ENCODE measurements at places on chromosomes 13 and 19. TPM values are rescaled to one million over a fixed set of nuclear protein-coding genes. Genes with fewer than 3 reads are reported as not detected.

DNA sequence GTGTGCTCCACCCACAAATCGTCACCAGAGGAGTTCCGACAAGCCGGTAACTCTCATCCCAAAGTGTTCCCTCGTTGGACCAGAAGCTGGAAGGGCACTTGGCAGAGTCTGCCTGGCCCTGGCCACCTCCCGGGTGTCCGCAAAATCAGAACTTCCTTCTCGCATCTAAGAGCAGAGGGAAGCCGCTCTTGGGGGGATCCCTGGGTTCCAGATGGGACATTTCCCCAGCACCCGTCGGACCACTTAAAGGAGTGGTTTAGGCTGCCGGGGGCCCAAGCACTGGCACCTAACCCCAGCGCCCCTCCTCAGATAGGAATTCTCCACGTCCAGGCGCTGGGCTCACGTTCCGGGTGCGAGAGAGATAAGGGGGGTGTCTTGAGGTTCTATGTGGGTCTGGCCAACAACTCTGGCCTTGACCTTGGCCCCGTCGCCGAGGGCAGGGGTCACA, 857 bp upstream of the MAP2K7 start:
- DNase-seq, result no peak

DNA sequence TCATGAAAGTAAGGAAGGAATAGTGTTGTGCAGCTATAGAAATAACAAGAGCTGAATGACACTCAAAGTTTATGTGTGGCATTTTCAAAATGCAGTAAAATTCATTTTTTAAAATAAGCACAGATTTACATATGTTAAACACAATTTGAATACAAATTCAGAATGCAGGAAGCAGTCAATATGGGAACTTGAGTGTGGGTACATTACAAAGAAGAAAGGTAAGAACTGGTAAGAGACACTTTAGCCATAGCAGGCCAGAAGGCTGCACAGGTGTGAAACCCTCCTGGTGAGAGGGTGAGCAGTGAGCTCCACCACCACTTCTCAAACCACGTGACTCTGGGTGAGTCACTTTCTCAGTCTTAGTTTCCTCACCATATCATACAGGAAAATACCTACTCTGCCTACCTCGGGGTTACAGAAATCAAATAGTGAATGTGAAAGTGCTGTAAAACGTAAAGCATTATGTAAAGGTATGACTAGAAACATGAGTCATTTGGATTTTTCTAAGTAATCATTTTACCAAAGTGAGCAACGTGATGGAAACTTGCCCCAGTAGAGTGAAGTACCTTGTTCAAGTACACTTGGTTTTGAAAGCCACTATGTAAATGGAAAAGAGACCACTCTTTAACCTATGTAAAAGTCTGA, 40.5 kb downstream of the USP12 start:
- DNase-seq, result peak; percentile 83

DNA sequence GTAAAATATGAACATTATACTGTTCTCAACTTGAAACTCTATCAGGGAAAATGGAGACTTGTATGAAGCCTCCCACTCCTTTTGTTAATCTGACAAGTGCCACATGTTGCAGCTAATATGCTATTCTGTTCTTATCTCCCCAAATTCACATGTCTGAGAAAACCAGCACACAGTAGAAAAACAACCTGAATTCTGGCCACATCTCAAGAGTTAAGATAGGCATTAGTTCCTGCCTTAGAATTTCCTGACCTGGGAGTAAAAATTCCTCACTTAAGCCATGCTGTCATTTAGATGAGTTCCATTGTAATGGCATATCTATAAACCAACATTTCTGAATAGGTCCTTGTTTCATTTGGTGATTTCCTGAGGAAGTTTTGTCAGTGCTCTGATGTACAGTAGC, 1098.5 kb downstream of the EFNB2 start:
- no peak for DNase-seq

GRCh38 chr19:8938576-8938975, 71.6 kb downstream of the MUC16 start:
- DNase-seq, result no peak

DNA sequence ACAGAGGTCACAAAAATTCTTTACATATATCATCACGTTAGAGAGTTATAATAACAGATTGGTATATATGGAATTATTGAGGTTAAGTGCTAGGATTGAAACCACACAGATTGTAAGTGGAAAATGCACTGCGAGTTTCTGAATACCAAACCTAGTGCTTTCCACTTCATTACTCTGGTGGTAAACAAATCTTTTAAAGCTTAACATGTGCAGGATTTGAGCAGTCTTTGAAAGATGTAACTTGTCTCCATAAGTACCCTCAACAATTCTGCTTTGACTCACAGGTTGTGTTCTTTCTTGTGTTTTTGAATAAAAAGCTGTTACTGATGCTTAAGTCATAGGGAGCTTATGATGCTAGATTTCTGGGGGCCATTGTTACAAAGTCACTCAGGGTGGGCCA, 314.7 kb upstream of the DACH1 start:
- no peak for DNase-seq

DNA sequence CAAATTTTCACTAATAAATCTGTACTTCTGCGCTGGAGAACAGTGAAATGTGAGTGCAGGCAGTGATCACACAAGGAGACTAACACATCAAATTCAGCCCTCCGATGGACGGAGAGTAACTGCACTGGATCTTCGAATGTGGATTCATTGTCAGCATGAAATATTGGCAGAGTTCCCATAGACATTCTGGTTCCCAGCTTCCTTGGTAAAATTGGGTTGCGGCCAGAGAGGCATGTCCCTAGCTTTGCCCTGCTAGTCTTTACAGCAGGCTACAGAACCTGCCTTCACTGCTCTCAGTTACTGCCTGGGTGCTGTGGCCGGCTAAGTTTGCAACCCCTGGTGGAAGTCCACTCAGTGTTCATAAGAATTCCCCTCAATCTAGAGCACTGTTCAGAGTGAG, 32.3 kb upstream of the UQCRFS1 start:
- no peak for DNase-seq

GRCh38 chr13:95723438-95723837, 46.5 kb downstream of the DNAJC3 start:
- no peak for DNase-seq

DNA sequence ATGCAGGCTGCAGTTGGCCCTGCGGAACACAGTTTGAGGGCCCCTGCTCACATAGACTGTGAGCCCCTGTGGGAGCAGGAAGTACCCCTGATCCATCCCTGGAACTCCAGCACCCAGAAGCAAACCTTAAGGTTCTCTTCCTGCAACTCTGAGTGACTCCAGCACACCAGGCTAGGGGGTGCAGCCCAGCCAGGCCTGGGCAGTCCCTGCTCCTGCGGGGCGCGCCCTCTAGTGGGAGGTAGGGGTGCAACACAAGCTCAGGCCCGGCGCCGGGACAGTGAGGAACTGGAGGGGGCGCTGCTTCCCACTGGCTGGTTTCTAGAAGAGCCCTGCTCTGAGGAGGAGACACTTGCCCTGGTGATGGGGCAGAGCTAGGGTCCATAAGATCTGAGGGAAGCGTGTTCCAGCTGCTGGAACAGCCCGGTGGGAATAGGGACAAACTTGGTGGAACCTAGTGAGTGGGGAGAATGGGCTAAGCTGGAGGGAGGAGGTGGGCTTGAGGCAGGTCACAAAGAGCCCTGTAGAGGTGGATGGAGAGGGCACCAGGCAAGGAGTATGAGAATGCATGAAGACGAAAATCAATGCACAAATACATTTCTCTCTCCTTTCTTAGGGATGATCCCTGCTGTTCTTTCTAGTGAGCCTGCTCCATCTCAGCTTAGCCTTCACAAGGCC, 5.0 kb downstream of the ZSCAN5A start:
- peak; percentile 59 for DNase-seq

DNA sequence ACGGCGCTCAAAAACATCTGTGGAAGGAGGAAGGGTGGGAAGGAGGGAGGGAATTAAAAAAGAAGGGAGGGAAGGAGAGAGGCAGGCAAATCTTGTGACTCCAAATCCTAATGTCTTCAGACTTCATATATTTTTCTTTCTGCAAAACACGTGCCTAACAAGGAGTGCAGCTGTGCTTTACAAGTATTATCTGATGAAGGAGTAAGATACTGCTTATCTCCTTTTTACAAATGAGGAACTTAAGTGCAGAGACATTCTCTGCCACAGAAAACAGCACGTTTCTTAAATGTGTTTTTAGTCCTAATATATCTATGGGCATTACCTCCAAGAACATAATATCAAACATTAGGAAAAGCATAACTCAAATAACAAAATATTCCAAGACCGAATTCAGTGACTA, 6.5 kb downstream of the FLT3 start:
- no peak for DNase-seq

GRCh38 chr19:17121736-17122293, 46.2 kb downstream of the MYO9B start:
- no peak for DNase-seq

GRCh38 chr13:75021151-75021550, 460.8 kb downstream of the TBC1D4 start:
- DNase-seq, result no peak

GRCh38 chr19:5041168-5041912, 72.4 kb downstream of the KDM4B start:
- no peak for DNase-seq

DNA sequence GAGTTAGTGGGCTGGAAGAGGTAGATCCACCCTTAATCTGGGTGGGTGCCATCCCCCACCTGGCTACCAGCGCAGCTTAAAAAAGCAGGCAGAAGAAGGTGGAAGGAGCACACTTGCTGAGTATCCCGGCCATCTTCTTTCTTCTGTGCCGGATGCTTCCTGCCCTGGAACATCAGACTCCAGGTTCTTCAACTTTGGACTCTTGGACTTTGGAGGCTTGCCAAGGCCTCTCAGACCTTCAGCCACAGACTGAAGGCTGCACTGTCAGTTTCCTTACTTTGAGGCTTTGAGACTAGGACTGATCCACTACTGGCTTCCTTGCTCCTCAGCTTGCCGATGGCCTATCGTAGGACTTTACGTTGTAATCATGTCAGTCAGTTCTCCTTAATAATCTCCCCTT, 127.6 kb upstream of the GPC6 start:
- no peak for DNase-seq

DNA sequence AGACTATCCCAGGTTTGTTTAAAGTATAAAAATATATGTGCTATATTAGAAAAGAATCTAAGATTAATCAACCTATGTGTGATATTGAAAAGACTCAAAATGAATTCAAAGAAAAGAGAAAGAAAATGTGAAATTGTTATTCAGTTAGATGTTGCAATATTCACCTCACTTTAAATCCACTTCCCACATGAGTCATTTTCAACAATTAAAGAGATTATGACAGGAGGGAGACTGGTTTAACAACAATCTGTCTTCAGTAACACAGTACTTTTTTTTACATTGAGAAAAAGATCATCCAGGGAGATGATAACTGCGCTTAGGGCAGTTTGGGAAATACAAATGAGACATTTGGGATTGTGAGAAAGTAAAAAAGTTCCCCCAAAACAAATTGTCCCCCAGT, 1246.2 kb downstream of the SLITRK1 start:
- DNase-seq, result no peak

DNA sequence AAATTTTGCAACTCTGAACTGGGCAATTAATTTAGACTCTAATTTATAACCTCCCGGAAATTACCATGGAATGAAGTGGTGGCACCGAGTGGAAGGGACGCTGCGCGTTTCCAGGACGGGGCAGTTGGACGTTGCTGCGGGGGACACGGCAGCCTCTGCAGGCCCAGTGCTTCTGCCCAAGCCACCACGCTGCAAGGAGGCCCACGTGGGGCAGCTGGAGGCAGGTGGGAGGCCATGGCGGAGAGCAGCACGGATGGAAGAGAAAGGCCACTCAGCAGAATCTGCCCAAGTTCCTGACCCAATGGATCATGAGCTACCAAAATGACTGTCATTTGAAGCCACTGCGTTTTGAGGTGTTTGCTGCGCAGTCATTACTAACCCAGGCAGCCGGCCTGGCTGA, 11.2 kb upstream of the ADPRHL1 start:
- no peak for DNase-seq

DNA sequence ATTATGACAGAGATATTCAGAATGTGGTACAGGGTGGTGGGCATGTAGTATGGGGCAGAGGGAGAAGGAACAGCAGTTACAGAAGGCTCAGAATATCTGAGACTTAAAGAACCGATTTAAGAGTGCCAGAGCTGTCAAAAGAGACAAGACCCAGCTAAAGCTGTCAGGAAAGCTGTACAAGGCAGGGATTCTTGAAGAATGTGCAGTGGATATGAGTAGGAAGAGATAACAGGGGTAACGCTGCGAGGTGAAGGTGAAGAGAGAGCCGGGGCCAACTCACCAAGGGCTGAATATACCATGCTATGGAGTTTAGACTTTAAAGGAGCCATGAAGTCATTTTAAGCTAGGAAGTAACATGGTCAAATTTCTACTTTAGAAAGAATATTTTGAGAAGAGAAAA, 381.0 kb downstream of the DIAPH3 start:
- DNase-seq, result no peak

GRCh38 chr19:6802336-6803035, 30.0 kb downstream of the VAV1 start:
- DNase-seq, result peak; percentile 63

DNA sequence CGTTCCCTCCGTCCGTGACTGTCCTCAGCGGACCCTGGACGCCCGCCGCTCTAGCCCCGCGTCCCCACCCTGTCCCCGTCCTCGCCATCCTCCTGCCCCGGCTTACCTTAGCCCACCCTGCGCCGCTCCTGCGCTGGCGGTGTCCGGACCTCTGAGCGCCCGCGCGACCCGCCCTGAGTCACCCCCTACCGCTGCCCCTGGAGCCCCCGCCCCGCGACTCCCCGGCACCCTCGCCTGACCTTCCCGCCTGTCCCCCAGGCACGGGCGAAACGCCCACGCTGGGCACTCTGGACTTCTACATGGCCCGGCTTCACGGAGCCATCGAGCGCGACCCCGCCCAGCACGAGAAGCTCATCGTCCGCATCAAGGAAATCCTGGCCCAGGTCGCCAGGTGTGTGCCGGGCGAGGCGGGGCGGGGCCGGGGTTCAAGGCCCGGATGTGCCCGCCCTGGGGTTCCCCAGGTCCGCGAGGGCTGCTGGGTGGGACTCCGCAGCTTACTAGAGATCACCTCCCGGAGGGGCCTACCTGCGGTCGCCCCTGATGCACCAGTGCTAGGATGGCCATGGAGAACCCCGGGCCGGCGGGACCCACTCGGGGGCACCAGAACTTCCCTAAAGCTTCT, 5.1 kb downstream of the HMG20B start:
- DNase-seq, result no peak

- no peak for DNase-seq
Observed at GRCh38 chr19:23403581-23404324, 8.5 kb upstream of the ZNF91 start.

DNA sequence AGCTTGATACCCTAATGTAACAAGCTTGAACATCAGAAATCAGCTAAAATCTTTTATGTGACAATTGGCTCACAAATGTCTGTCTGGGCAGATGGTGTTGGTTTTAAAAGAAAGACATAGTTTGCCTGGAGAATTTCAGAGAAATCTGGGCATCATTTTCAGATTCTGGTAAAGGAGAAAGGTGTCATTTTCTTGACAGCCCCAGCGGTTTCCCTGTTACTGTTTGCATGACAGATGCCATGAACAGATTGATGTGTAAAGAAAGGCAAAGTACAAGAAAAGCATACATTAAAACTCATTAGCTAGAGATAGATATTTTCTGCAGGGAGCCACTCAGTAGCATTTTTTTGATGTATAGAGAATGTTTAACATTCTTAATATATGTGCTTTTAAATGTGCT, 987.9 kb downstream of the OLFM4 start:
- DNase-seq, result no peak

Gene IZUMO2
- total RNA-seq, result not detected

Gene SYNE4
- 1.8 TPM for total RNA-seq

Gene CCDC169
- total RNA-seq, result not detected

Gene RFPL4AL1
- not detected for total RNA-seq

Gene NCCRP1
- not detected for total RNA-seq

Gene TSKS
- 4.5 TPM for total RNA-seq

Gene NTF4
- not detected for total RNA-seq

Gene PSG2
- total RNA-seq, result not detected

Gene FCAR
- not detected for total RNA-seq

Gene SLC25A41
- 0.42 TPM for total RNA-seq

Gene GEMIN7
- 27.1 TPM for total RNA-seq

Gene DHDH
- 3.1 TPM for total RNA-seq

All from activated CD4-positive, alpha-beta T cell treated with anti-CD3 and anti-CD28 coated beads, Interleukin-2, amount 10 ng/mL, durations not matched to agents 7 days and 5 days (primary cell).